OCI-LY7 (cell line): ENCODE measurements at places on chromosomes 3 and 15. TPM values are rescaled to one million over a fixed set of nuclear protein-coding genes. Genes with fewer than 3 reads are reported as not detected.

Gene SCG5
- total RNA-seq: 4.1 and 4.7 TPM in 2 replicates

Gene FBXO40
- total RNA-seq: not detected in 2 replicates

Gene KLHL6
- 169 and 191 TPM in 2 replicates for total RNA-seq

Gene PIERCE2
- total RNA-seq: 2.1 and 3.1 TPM in 2 replicates

Gene SLC35G2
- 0.40 and 0.59 TPM in 2 replicates for total RNA-seq

- peak; percentile 21 for DNase-seq
Observed at GRCh38 chr15:73318463-73319351, 50.1 kb downstream of the HCN4 start.

GRCh38 chr3:93906245-93906644, 67.5 kb downstream of the PROS1 start:
- no peak for DNase-seq

DNA sequence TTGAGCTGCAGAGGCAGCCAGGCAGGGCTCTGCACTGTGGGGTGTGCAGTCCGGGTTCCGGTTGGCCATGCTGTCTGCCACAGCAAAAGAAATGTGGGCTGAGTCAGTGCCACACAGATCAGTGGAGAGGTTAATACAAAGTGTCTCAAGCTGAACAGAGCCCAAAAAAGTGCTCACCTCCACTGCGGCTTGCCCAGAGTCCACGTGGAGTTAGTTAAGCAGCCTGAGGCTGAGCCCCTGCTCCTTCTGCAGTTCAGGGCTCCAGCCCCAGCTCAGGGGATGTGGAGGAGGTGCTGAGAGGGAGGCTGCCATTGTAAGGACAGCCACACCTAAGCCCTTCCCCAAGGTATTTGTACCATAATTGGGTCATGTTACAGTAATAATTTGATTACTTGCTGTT, 85.3 kb downstream of the LRRK1 start:
- no peak for DNase-seq

DNA sequence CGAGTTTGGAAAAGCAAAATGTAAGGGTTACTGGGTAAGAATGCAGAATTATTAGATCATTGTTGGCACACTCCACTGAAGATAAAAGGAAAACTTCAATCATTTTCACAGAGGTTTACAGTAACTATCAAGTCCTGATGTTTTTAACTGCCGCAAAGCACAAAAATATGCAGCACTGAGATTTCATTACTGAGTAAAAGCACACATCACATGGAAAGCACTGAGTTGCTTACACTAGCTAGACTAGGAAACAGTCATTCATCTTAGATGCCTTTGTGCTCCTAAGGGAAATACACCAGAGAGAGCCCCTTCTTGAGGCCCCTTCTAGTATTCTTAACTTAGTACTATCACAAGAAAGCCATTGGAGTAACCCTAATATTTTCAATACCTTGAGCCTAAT, 11.8 kb upstream of the P2RY1 start:
- DNase-seq: no peak

DNA sequence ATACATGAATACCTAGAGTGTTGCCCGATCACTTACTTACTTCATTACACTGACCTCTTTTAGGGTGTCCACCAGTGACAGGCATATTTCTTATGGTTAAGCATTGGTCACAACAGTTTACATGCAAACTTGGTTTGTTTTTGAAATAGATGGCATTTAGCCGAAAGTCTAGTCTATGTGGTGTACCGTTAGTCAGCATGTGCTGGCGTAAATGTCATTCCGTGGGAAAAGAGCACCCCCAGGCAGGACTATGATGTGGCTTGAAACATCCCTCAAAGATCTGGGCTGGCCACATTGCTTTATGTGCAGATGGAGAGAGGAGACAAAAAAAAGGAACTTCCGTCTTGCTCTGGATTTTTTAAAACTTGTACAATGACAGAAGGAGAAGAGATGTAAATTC, 357.0 kb upstream of the ICE2 start:
- DNase-seq: no peak

GRCh38 chr15:82532991-82533481, 7.2 kb downstream of the RPS17 start:
- no peak for DNase-seq

GRCh38 chr3:127791221-127791913, 30.9 kb downstream of the MGLL start:
- peak; percentile 58 for DNase-seq

DNA sequence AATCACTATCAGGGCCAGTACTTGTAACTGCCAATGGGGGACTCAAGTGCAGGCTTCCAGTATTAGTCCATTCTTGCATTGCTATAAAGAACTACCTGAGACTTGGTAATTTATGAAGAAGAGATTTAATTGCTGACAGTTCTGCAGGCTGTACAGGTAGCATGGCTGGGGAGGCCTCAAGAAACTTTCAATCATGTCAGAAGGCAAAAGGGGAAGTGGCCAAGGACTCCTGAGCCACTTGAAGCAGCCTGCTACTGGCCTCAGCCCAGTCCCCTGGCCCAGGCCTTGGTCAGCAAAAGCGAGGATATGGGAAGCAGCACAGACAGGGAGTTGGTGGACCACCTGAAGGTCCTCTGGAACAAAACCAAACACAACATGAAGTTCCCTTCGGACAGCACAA, 29.2 kb upstream of the OR5K1 start:
- no peak for DNase-seq

DNA sequence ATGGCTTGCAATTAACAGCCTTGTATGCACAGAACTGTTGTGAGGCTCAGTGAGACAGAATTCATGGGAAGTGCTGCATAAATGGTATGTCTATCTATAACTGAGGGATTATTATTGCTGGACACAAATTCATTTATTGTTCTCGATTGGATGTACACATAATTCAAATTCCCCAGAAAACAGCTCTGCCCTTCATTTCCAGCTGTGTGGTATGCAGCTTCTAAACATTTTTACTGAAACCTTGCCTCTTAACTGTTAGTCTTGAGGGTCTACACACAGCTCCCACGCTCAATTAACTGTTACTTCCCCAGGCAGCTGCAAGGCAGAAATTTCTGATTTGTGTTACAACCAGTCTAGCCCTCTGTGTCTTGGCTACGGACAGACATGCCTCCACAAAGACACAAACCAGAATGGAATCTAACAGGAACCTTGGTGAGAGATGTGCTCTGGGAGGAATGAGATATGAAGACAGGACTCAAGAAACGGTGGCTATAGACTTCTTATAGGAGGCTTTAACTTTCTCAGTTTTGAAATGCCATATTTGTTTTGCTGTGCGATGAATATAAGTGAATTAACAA, 139.7 kb upstream of the TBL1XR1 start:
- no peak for DNase-seq

DNA sequence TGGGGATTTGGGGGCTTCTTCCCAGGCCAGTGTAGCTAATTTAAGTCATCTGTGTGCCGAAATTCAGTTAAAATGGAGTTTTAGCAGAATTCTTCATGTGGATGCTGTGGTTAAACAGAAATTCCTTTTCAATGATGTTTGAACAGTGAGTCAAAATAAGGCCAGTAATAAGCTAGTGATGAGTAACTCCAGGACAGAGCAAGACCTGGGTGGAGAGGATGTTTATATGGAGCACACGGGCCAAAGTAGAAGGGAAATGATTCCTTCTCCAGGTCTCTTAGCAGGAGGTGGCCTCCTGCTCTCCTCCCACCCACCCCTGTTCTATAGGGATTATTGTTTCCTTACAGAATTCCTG, 31.9 kb upstream of the UACA start:
- no peak for DNase-seq

DNA sequence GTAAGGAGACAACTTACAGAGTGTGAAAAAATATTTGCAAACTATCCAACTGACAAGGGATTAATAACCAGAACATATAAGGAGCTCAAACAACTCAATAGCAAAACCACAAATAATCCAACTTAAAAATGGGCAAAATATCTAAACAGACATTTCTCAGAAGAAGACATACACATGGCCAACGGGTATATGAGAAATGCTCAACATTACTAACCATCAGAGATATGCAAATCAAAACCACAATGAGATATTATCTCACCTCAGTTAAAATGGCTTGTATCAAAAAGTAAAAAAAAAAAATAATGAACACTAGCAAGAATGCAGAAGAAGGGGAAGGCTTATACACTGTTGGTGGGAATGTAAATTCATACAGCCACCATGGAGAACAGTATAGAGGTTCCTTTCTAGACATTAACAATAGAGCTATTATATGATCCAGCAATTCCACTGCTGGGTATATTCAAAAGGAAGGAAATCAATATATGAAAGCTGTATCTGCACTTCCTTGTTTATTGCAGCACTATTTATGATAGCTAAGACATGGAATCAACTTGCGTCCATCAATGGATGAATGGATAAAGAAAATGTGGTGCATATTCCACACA, 998.6 kb downstream of the NAALADL2 start:
- DNase-seq: no peak
